ENCODE measurements at places on chromosomes 11 and 22.

DNA sequence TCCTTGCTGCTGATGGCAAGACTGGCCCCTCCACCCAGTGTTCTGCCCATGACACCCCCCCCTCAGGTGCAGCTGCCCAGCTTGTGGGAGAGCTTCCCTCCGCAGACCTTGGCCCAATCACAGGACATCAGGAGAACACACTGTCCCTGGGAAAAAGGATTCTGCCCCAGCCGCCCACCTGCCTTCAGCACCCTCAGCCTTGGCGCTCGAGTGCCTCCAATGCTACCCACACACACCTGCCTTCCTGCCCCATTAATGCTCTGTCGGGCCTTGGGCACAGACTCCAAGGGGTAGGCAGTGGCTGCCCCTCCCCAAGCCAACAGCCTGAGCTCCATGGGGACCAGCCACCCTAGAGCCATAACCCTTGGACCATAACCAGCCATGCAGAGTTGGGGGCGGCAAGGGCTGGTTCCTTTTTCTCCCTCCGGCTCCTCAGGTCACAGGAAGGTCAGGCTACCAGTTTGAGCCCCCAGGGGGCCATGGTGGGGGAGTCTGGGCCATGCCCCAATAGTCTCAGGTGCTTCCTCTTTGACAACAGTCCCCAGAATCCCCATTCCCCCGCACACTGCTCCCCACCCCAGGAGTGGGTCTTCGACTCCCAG lies 1.3 kb upstream of the ZNF70 start:
- no peak for DNase-seq

- DNase-seq, result no peak
Observed at GRCh38 chr11:1546077-1546535, 26.0 kb downstream of the DUSP8 start.

DNA sequence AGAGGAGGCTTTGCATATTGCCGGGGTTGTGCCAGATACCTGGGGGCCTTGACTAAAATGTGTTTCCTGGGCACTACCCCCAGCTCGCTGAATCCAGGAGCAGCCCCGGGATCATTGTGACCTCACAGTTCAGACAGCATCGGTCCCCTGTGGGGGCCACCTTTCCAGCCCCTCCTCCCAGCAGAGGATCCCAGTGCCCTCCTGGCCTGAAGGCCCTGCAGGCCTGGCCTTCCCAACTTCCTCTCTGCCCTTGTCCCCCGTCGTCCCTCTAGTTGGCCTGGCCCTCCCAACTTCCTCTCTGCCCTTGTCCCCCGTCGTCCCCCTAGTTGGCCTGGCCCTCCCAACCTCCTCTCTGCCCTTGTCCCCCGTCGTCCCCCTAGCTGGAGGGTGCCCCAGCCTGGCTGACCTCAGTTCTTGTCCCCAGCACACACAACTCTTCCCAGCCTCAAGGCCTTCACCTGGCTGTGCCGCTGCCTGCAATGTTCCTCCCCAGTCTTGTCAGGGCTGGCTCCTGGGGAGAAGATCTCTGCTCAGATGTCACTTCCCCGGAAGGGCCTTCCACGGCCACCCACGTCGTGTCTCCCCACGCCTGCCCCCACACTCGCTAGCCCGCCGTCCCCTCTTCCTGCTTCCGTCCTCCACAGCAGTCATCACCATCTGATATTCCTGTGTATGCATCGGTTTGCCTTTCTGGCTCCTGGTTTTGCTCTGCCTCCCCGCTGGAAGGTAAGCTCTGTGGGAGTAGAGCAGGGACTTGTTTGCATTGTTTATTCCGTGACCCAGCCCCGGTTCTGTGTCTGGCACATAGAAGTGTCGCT lies 12.6 kb upstream of the ANO1 start:
- no peak for DNase-seq

GRCh38 chr11:31958076-31958735 lies 132.7 kb upstream of the RCN1 start:
- DNase-seq, result peak; percentile 93

DNA sequence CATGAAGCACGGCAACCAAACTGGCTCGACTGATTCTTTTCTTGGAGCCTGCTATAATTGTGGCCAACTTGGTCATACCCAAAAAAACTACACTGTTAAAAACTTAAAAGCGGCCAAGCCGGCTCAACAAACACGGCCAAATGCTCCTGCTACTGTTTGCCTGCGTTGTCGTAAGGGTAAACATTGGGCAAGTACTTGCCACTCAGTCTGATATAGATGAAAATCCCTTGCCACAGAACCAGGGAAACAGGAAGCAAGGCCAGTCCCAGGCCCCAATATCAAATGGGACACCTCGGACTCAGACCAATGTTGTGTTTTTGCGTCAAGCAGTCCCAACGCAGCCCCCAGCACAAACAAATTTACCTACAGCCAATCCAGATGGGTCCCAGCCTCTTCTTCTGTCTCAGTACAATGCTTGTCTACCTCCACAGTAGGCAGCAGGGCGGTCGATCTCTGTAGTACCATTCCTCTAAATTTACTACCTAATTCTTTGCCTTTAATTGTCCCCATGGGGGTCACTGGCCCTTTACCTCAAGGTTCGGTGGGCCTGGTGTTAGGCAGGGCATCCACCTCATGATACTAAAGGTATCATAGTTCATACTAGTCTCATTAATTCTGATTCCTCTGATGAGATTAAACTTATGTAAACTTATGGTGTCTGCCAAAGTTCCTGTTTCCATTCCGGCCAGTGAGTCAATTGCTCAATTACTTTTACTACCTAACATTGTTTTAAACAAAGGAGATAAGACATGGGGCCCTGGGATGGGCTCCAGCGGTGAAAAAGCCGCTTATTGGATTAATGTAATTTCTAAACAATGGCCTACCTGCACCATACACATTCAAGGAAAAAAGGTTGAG lies 3.7 kb upstream of the COMT start:
- DNase-seq, result no peak
